Right lobe of liver (tissue), 6 donors: ENCODE measurements at places on chromosomes 16 and 17. TPM values are rescaled to one million over a fixed set of nuclear protein-coding genes. Genes with fewer than 3 reads are reported as not detected.

DNA sequence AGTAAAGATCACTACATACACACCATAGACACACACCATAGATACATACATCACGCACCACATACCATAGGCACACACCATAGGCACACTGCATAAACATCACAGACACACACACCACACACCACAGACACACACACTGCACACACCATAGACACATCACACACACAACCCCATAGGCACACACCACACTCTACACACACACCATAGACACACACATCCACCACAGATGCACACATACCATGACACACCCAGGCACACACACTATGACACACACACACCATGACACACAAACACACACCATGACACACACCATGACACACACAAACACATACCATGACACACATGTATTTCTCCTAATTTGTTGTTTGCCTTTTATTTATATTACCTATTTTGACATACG is 14.1 kb downstream of the TBC1D16 start:
- no peak overlapping the region for H3K27ac ChIP-seq
- H3K4me1 ChIP-seq, result peaks cover 39% of the 10 kb centered on the region
- no peaks in the 10 kb centered on the region for H3K27me3 ChIP-seq
- DNase-seq, result no peak
- H3K36me3 ChIP-seq, result no peaks in the 10 kb centered on the region

GRCh38 chr17:29591146-29591736 is 1.7 kb upstream of the ANKRD13B start:
- H3K4me1 ChIP-seq, result peaks cover 32% of the 10 kb centered on the region
- H3K4me3 ChIP-seq, result peak overlapping the region; percentile 16
- no peaks in the 10 kb centered on the region for H3K27me3 ChIP-seq
- H3K36me3 ChIP-seq, result no peaks in the 10 kb centered on the region
- DNase-seq, result no peak

- H3K27me3 ChIP-seq, result no peaks in the 10 kb centered on the region
- H3K36me3 ChIP-seq, result no peaks in the 10 kb centered on the region
- no peak overlapping the region for H3K27ac ChIP-seq
- no peaks in the 10 kb centered on the region for H3K4me1 ChIP-seq
- no peak for DNase-seq
Observed at GRCh38 chr16:79997257-79997656, 396.7 kb upstream of the MAF start.

GRCh38 chr16:49468611-49469310 is 95.2 kb downstream of the C16orf78 start:
- no peak for DNase-seq
- no peaks in the 10 kb centered on the region for H3K36me3 ChIP-seq
- H3K27ac ChIP-seq, result no peak overlapping the region
- H3K4me3 ChIP-seq, result no peak overlapping the region

The NLRP1 gene
- total RNA-seq, result 3.1 TPM

DNA sequence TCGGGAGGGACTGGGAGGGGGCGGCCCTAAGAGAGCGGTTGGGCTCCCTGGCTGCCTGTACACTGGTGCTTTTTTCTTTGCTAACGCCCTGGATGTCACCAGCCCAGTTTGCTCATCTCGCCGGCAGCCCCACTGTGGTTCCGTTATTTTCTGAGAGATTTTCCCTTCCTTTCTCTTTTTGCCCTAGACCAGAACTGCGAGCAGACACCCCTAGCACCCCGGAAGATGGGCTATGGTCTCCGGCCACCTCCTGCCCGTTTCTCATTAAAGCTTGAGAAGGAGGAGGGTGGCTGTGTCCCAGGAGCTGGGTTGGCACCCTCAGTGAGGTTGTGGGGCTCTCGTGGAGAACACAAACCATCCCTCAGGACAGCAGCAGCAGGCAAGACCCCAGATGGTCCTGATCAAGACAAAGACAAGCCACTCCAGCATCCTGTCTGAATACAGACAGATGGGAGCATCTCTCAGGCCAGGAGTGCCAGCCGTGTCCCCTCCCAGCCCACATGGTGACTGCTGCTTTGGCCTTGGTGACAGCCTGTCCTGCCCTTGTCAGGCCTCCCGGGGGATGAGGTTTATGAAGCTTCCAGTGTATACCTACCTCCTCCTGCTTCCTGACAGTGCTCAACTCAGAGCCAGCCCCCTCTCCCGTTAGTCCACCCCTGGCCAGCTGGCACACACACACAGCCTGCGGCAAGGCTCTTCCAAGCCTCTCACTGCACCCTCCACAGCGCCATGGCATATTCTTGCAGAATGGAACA is 77.2 kb downstream of the KCNJ12 start:
- no peaks in the 10 kb centered on the region for H3K4me1 ChIP-seq
- no peaks in the 10 kb centered on the region for H3K27me3 ChIP-seq
- H3K27ac ChIP-seq, result no peak overlapping the region
- no peak overlapping the region for H3K4me3 ChIP-seq
